Karpas-422 (cell line): ENCODE measurements at places on chromosomes 11 and 22.

GRCh38 chr11:15157181-15157580, 42.5 kb downstream of the INSC start:
- no peaks in the 10 kb centered on the region for H3K36me3 ChIP-seq
- no peak overlapping the region for H3K4me3 ChIP-seq
- H3K27me3 ChIP-seq = no peaks in the 10 kb centered on the region
- no peaks in the 10 kb centered on the region for H3K4me1 ChIP-seq
- no peak overlapping the region for H3K27ac ChIP-seq
- no peak for DNase-seq

GRCh38 chr11:44190883-44191230, 95.4 kb downstream of the EXT2 start:
- 0 out of 2 replicates have a peak, but pooled peaks cover 13% of the 10 kb centered on the region for H3K36me3 ChIP-seq
- no peaks in the 10 kb centered on the region for H3K27me3 ChIP-seq
- DNase-seq = no peak
- no peak overlapping the region for H3K4me3 ChIP-seq
- H3K27ac ChIP-seq = no peak overlapping the region

DNA sequence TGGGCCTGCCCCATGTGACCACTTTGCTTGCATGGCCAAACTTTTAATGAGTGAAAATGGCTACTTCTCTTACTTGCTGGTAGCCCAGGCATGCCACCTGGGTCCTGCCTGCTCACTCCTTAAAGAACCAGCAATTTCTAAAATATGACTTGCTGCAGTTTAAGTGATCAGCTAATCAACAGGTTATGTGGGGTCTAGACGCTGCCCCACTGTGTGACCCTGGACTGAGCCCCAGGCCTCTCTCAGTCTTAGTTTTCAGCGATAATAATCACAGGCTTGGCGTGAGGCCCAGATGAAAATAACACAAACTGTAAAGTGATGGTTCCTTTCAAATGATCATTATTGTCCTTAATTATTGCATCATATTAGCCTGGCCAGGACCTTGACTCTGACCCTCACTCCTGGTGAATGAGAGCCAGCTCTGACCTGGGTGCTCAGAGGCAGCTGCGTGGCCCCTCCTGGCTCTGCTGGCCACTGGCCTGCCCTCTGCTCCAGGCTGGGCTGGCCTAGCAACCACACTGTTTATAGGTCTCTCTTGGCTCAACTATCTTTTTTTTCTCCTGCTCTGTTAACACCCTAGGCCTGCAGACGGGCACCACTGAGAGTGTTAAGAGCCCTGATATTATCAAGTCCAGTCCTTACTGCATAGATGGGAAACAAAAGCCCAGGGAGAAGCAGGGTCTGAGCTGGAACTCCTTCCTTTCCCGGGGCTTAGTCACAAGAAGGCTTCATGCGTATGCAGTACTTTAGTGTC, 89.7 kb downstream of the RRM1 start:
- no peak overlapping the region for H3K27ac ChIP-seq
- H3K27me3 ChIP-seq = no peaks in the 10 kb centered on the region
- H3K4me3 ChIP-seq = no peak overlapping the region
- no peaks in the 10 kb centered on the region for H3K36me3 ChIP-seq
- DNase-seq = no peak

DNA sequence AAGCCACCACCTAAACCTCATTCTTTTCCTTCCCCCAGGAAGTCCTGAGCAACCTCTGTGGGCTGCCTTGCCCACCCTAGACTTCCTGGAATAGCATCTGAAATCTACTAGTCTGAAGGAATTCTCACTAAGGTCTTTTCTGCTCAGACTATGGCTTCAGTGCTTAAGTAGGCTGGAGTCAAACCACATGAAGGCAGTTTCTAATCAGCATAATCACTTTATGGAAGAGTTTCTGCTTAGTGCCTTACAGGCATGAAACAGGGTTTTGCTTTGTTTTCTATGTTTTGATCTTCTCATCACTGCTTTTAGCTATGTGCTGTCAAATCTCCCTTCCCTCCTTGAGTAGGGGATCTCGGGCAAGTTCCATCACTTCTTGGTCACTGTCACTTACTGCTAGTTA, 117.7 kb downstream of the WT1 start:
- H3K4me3 ChIP-seq = no peak overlapping the region
- H3K36me3 ChIP-seq = no peaks in the 10 kb centered on the region
- no peak overlapping the region for H3K27ac ChIP-seq
- no peak for DNase-seq
- H3K27me3 ChIP-seq = no peaks in the 10 kb centered on the region
